ENCODE measurements at places on chromosomes 7 and 10.
A peak's percentile ranks its signal among the peaks of the same experiment; 100 is the strongest.

GRCh38 chr10:88616250-88616977 lies 29.9 kb downstream of the LIPJ start:
- no peak for DNase-seq

DNA sequence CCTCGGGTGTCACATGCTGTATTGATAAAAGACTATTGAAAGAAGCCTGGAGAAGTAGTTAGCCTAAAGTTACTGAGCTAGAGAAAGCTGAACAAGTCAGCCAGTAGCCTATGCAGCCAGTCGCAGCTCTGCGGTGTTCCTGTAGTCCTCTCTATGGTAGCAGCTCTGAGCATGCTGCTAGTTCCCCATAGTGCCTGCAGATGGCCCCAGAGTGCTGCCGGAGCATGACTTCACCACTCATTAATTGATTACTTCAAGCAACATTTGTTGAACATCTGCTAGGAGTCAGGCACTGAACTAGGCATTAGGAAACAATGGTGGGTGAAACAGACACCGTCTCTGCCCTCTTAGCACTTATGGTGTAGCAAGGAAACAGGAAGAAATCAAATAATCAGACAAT lies 422.7 kb downstream of the SORCS3 start:
- DNase-seq, result peak; percentile 47

GRCh38 chr7:112481833-112482670 lies 1.3 kb downstream of the LSMEM1 start:
- DNase-seq, result no peak

DNA sequence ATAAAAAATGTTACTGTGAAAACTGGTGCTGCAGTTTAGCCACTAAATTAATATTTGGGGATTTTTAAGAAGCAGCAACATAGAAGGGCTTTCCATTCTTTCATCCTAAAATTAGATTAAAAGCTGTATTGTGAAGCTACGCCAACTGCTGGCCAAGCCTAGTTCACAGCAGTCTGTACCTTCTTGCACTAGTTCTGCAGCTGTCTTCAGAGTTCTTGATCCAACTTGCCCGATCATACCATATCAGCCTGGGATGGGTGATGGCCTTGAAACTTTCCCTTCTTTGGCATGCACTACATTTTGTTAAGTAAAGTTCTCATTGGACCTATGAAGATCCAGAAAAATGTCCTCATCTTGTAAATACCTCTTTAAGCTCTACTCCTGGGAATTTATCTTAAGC lies 20.3 kb upstream of the PANK1 start:
- DNase-seq, result no peak

GRCh38 chr10:118965096-118965495 lies 64.4 kb upstream of the NANOS1 start:
- no peak for DNase-seq

GRCh38 chr10:131446171-131446570 lies 134.7 kb upstream of the TCERG1L start:
- no peak for DNase-seq
